Trophoblast cell (in vitro differentiated cells and primary cell): ENCODE measurements at places on chromosomes 5 and 9.

DNA sequence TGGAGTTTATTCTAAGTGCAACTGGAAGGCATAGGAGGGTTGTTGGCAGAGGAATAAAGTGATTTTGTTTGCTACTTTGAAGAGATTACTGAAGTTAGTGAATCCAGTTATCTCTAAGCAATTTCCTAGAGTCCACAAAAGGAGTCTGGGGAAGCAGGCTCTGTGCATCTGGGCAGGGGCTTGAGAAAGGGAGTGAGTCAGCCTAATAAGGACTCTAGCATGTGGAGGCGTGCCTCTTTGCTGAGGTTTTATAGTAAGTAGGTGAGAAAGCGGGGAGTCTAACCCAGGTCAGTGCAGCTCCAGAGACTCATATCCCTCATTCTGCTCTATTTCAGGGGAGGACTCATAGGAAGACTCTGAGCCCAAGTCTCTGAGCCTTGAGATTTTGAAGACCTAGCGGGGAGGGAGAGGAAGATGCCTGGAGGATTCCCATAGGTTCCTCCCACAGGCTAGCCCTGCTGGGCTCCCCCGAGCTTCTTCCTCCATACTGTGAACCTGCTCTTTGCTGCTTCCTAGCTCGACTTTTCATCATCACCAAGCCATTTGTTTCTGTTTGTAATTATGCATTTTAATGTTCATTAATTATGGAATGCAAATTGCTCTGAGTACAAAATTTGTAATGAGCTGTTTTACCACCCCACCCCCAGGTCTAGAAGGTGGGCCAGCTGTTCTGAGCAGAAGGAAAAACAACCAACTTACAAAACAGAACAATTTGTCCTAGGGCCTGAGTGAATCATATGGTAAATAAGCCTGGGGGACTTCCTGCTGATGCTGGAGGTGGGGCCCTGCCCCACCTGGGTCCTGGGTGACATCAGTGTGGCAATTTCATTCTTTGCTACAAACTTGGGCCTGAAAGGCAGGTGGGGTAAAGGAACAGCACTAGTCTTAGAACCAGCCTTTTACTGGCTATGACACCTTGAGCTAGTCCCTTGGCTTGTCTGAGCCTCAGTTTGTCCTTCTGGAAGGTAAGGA, 150.2 kb downstream of the TRIM32 start:
- H3K4me1 ChIP-seq = peaks cover 4% of the 10 kb centered on the region
- H3K27me3 ChIP-seq = no peaks in the 10 kb centered on the region
- no peak overlapping the region for H3K4me3 ChIP-seq

DNA sequence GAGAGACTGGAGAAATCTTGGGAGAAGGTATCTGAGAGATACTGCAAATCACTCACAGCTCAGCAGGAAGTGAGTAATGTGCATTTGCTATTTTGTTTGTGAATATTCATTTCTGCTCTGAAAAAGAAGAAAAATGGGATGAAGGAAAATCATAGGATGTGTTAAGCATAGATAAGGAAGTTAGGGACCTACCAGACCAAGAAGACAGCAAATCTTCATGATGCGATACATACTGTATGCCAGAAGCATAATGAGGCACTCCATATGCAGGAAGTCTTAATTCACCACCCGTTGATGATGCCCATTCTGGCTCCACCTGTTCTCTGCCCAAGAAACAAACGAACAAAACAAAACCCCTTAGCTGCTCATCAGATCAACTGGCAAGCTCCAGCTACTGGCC, 6.1 kb upstream of the DAPK1 start:
- no peak overlapping the region for H3K4me3 ChIP-seq
- no peaks in the 10 kb centered on the region for H3K4me1 ChIP-seq
- H3K27ac ChIP-seq = no peak overlapping the region
- no peak for DNase-seq

DNA sequence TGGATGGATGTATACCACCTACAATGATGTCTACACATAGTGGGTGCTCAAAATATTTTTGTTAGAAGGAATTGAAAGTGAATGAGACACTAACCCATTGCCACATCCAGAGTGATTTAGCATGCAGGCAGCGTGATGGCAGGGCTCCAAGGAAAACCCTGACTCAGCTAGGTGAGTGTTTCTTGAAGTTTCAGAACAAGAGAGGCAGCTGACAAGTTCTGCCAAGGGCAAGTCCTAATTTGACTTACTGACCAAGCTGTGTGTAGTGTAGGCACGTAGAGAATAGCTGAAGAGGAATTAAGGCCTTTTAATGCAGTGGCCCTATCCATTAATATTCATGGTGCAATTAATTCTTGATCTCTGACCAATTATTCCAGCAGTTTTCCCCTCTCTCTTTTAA, 107.8 kb upstream of the ATP10B start:
- H3K36me3 ChIP-seq = no peaks in the 10 kb centered on the region
- no peaks in the 10 kb centered on the region for H3K4me1 ChIP-seq
- no peaks in the 10 kb centered on the region for H3K27me3 ChIP-seq
- no peak overlapping the region for H3K4me3 ChIP-seq

DNA sequence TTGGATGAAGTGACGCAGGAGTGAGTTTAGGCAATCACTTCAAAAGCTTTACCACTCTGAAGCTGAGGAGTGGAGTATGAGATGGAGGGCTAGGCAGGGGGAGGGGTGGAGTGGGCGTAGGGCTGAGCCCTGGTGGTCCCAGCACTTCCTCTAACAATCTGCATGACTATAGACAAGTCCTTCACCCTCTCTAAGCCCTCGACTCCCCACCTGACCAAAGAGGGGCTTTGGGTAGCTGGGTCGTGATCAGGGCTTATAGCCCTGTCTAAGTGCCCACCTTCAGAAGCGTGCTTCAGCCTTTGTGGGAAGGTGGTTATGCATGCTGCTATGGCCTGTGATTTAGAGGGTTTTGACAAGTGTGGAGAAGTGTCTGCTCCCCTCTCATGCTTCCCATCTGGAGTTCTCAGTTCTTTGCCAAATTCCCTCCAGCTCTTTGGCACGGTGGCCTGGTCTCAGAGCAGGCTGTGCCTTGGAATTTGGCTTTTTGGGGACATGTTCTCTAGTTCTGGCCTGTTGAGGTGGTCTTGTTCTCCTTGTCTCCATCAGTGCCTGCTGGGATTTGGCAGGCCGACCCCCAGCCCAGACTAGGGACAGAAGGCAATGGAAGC, 53.0 kb downstream of the ACTBL2 start:
- H3K27ac ChIP-seq = no peak overlapping the region
- no peaks in the 10 kb centered on the region for H3K36me3 ChIP-seq
- H3K4me1 ChIP-seq = no peaks in the 10 kb centered on the region
- no peaks in the 10 kb centered on the region for H3K27me3 ChIP-seq

DNA sequence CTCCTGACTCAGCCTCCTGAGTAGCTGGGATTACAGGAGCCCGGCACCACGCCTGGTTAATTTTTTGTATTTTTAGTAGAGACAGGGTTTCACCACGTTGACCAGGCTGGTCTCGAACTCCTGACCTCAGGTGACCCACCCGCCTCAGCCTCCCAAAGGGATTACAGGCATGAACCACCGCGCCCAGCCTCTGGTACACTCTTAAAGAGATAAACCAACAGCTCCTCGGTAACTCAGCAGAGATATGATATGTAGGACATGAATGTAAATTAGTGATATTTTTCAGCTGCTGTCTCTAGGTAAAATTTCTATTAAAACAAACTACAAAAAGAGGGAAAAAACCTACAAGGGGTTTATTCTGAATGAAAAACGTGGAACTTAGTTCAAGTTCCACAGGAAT, 42.8 kb upstream of the HK3 start:
- H3K4me1 ChIP-seq = peaks cover 5% of the 10 kb centered on the region
- H3K4me3 ChIP-seq = no peak overlapping the region
- H3K27ac ChIP-seq = no peak overlapping the region
- no peaks in the 10 kb centered on the region for H3K27me3 ChIP-seq
- peaks cover 12% of the 10 kb centered on the region for H3K36me3 ChIP-seq
- DNase-seq = no peak
